ENCODE measurements at places on chromosomes 6 and 20. TPM values are rescaled to one million over a fixed set of nuclear protein-coding genes. Genes with fewer than 3 reads are reported as not detected.

GRCh38 chr6:132730560-132730959 lies 16.7 kb upstream of the VNN1 start:
- no peak for DNase-seq

DNA sequence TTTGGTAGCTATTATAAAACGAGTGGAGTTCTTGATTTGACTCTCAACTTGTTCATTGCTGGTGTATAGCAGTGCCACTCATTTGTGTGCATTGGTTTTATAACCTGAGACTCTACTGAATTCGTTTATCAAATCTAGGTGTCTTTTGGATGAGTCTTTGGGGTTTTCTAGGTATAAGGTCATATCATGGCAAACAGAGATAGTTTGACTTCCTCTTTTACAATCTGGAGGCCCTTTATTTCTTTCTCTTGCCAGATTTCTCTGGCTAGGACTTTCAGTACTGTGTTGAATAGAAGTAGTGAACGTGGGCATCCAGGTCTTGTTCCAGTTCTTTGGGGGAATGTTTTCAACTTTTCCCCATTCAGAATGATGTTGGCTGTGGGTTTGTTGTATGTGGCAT lies 38.8 kb downstream of the SUMO4 start:
- DNase-seq, result no peak

DNA sequence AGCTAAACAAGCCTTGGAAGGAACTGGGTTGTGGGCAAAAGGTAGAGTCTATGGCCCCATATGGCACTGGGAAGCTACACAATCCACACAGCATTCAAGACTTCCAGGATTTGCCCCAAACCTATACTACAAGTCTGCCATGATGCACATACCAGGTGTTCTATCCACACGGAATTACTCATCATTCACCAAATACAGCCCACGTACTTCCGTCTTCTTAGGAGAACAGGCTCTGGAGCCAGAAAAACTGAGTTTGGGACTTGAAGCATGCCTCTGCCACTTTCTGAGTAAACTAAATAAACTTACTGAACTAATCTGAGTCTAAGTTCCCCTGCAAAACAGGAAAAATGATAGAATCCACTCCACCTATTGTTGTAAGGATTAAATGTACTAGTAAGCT lies 28.6 kb downstream of the RIMS4 start:
- DNase-seq, result no peak

DNA sequence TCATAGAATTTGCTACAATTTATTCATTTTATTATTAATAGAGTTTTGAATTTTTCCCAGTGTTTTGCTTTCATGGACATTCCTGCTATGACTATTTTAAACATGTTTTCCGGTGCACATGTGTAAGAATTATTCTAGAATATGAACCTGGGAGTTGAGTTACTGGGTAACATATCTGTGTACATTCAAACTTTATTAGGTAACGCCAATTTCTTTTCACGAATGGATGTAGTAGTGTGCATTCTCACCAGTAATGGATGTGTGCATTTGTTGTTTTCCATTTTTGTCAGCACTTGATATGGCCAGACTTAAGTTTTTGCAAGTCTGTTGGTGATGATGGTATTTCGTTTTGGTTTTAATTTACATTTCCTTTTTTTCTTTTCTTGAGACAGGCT lies 118.8 kb downstream of the CDKAL1 start:
- no peak for DNase-seq

GRCh38 chr6:164370773-164371172 lies 938.6 kb downstream of the C6orf118 start:
- no peak for DNase-seq

GRCh38 chr6:110537208-110538123 lies 61.1 kb upstream of the SLC22A16 start:
- no peak for DNase-seq

DNA sequence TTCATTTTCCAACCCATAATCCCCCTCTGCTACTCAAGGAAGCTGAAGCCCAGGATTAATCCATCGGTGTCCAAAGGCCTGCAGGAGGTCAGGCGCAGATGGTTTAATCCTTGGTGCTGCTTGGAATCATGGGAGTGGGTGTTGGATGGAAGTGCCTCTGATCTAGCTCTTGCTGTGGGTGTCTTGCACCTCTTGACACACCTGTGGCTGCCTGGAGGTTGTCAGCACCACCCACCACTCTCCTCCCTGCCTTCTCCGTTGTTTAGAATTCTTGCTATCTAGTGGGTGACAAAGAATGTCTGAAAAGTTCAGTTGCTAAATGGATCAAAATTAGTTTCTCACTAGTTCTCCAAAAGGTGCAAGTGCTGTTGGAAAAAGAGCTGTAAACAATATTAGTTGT lies 1074.4 kb upstream of the FLRT3 start:
- no peak for DNase-seq

DNA sequence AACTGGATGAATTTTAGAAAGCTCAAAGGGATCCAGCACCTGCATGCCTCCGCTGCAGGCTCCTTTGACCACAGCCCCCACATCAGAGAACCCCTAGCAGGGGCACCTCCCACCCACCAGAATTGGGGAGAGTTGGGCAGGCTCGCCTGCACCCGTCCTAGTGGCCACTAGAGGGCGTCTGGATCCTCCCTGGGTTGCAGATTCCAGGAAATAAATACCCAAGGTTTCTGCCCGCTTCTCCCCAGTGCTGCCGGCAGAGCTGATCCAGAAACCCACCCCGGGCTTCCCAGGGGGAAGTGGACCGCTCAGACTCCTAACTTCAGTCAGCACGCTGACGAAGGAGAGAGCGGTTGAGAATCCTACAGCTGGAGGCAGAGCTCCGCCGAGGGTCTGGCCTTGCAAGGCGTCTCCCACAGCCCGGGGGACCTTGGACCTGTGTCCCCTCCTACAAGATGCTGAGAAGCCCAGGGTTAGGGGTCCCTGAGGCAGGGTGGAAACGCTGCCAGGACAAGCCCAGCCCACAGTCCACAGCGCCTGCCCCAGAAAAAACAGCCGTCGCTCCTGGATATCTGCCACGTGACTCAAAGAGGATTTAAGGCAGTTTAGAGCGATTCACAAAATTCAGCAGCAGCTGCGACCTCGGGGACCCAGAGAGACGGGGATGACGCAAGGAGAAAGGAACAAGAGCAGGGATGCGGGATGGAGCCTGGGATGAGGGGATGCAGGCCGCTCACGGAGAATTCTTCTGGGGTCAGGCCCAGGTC lies 32.6 kb upstream of the PHACTR3 start:
- DNase-seq, result peak; percentile 39

DNA sequence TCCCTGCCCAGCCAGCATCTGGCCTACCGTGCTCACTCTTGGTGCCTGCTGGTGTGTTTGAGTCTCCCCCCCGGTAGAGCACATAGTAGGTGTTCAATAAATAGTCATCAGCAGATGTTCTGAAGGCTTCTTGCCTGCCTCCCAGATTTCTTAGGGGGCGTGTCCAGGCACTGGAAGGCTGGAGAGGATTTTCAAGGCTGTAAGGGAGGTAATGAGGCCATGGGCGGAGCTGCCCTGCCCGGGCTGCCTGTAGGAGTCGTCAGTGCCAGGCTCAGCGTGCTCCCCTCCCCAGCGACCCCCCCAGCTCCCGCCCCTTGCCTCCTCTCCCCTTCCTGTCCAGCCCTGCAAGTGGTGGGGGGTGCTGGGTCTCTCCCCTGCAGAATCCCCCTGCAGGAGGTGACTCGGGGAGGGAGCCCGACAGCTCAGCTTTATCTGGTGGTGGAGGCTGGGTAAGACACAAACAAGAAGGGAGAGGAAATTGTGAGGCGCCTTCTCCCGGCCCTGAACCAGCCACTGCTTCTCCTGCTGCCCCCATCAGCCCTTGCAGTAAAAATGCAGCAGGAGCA lies 55.9 kb downstream of the BCAS4 start:
- no peak for DNase-seq

DNA sequence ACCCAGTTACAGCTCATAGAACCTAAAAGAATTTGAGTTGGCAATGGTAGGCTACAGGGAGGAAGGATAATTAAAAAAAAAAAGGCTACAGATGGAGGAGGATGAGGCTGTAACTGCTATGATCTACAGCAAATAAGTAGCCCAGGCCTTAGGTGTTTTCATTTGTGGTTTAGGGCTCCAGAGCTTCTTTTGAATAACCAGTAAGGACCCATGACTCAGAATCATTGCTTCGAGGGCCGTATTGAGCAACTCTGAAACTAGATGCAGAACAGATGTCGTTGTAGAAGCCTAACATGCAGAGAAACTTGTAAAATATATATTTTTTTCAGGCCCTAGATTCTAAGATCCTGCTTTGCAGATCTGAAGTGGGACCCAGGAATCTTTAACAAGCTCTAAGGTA lies 19.0 kb upstream of the ASIP start:
- DNase-seq, result no peak

CD93 gene
- 104 TPM for total RNA-seq

SEC63 gene
- 55.1 TPM for total RNA-seq

BPIFB1 gene
- total RNA-seq, result not detected

MMS22L gene
- total RNA-seq, result 9.9 TPM

PLAGL2 gene
- 11.5 TPM for total RNA-seq

KIAA0408 gene
- 7.3 TPM for total RNA-seq

TFAP2A gene
- total RNA-seq, result not detected

DACT2 gene
- total RNA-seq, result 3.9 TPM

RNGTT gene
- 12.6 TPM for total RNA-seq

PROKR2 gene
- total RNA-seq, result not detected

CSTF1 gene
- 22.0 TPM for total RNA-seq

Data from omental fat pad (tissue), 4 donors.